ENCODE measurements at places on chromosomes 7 and 10.

- DNase-seq = no peak
Observed at GRCh38 chr7:10802526-10802925, 171.1 kb upstream of the PHF14 start.

GRCh38 chr10:124282326-124282725, 136.4 kb downstream of the OAT start:
- no peak for DNase-seq

- DNase-seq = no peak
Observed at GRCh38 chr10:110044681-110045080, 36.9 kb downstream of the ADD3 start.

GRCh38 chr7:5276611-5277010, 6.1 kb upstream of the SLC29A4 start:
- DNase-seq = no peak

DNA sequence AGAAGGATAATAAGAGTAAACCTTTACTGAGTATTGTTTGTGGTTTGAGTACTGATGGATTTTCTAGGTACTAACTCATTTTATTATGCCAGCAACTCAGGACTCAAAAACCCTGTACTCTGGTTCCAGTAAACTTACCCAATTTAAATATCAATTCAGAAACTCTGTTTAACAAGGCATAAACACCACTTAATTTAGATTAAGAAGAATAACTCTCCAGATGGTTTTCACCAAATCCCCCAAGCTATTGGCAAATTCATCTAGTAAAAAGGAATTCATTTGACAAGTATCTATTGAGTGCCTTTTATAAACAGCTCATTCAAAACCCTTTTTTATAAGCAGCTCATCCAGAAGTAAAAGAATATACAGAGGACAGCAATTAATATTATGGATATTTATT, 572.4 kb downstream of the PHTF2 start:
- no peak for DNase-seq

GRCh38 chr10:53909791-53910190, 891.2 kb downstream of the PCDH15 start:
- no peak for DNase-seq

DNA sequence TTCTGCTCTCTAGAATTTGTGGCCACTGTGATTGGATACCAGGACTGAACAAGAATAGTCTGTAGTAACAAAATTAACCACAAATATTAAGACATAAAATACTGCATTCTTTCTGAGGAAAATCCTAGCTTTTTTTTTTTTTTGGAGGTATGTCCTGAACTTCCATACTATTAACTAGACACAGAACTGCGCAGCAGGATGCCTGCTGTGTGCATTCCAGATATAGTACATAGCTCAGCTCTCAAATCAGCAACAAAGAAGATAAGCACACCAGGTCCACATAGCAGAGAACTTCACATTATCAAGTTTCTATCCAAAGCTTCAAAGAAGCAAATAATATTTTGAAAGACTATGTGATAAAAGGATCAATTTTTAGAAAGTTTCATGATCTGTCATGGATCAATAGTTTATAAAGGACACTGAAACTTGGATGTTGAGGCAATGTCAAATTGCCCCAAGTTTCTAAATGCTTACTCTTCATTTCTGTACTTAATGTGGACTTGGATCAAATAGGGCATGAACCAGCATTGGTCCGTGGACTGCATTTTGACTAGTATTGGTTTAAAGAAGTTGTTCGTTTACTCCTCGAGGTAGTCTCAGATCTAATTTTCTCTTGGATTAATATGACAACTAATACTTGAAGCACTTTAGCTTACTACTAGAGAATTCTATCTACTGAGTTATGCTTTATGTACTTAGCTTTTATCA, 15.4 kb downstream of the NAMPT start:
- no peak for DNase-seq

DNA sequence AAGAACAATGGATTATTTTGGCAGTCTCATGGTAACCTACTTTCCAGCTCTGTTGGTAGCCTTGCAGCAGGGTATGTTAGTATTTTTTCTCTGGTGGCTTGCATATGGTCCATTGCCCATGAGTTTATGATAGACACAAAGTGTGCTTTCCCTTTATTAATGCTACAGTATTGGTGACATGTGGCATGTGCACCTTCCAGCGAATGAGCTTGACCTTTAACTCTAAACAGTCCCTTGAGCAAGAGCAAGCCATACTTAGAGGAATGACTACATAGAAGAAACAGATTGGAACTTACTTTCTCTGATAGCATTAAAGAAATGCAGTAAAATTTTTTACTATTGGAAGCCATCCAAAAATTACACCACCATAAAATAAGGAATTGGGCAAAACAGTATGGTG, 73.9 kb downstream of the VTI1A start:
- DNase-seq = no peak

GRCh38 chr10:109215291-109216075, 707.8 kb downstream of the XPNPEP1 start:
- no peak for DNase-seq

- no peak for DNase-seq
Observed at GRCh38 chr10:132145521-132146185, 41.1 kb upstream of the DPYSL4 start.

DNA sequence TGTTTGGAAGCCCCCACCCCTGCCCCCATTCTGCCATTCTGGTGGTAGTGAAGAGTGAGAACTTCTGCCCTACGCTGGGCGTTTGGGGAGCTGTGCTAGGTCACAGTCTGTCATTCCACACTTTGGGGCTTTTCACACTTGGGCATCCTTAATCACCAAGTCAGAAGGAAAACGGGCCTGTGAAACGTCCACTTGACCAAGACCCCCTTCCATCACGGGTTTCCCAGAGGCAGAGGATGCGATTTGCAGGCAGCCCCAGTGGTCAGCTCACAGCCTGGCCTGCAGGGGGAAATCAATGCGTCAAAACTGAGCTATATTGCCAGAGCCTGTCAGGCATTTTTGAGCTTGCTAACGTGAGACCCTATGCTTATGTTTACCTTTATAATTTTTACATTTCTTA, 663.3 kb upstream of the MGMT start:
- DNase-seq = no peak

DNA sequence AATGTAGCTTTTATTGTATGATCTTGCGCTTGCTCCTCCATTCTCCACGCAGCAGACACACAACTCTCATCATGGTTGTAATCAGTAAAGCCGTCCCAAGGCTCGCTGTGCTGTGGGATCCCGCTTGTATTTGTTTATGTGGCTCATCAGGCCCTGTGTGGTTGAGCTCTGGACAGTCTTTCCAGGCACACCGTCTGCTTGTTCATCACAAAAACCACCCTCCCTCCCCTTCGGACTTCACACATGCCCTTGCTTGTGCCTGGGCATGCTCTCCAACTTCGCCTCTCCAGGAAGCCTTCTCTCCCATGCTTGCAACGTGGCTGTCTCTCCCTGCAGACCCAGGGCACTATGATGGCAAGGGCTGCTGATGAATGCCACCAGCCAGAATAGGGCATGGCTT, 62.4 kb downstream of the HK1 start:
- no peak for DNase-seq

Data from tibial nerve (tissue), 4 donors.